Activated CD4-positive, alpha-beta T cell treated with anti-CD3 and anti-CD28 coated beads, Interleukin-2, amount 10 ng/mL, durations not matched to agents 7 days and 5 days (primary cell): ENCODE measurements at places on chromosomes 12 and 14. TPM values are rescaled to one million over a fixed set of nuclear protein-coding genes. Genes with fewer than 3 reads are reported as not detected.
A peak's percentile ranks its signal among the peaks of the same experiment; 100 is the strongest.

- DNase-seq, result no peak
- H3K36me3 ChIP-seq, result no peaks in the 10 kb centered on the region
- H3K4me1 ChIP-seq, result peaks cover 10% of the 10 kb centered on the region
- H3K27ac ChIP-seq, result no peak overlapping the region
Measured at GRCh38 chr12:24565300-24565699, 383.6 kb downstream of the BCAT1 start.

- H3K36me3 ChIP-seq, result no peaks in the 10 kb centered on the region
- no peak for DNase-seq
- no peak within 1 kb of the TSS for H3K27ac ChIP-seq
- peaks cover 4% of the 10 kb centered on the region for H3K4me1 ChIP-seq
- H3K27me3 ChIP-seq, result peaks cover 54% of the 10 kb centered on the region
Measured at GRCh38 chr14:92323011-92323915, at the start of gene SLC24A4. SLC24A4 (plus strand) TSS chr14:92323165; CDS start chr14:92323831, 666 bp downstream.

DNA sequence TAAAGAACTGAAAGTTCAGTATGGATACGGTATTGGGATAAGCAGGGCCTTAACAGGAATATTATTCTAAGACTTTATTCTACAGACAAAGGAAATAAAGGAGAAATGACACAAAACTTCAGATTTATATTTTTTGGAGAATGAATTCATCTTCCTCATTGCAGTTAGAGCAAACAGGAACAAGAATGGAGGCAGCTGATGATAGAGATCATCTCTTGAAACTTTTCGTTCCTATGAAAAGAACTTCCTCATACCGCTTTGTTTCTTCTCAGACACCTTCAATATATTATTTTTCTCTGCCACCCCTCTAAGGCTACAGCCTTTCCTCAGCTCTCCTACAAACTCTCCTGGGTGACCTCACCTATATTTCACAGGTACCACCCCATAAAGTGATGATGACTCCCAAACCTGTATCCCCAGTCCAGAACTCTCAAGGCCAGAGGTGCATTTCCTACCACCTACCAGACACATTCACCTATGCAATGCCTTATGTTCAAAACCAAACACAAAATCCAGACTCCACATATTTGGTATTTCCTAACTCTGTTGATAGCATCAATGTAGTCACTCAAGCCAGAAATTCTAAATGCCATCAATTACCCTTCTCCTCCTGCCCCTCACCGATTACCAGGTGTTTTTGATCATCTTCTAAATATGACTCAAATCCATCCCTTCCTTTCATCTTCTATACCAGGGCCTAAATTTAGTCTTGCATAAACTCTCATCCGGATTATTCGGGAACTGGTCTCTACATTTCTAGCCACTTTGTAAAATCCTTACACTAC, 7.4 kb downstream of the MAP4K5 start:
- peaks cover 16% of the 10 kb centered on the region for H3K36me3 ChIP-seq
- peaks cover 58% of the 10 kb centered on the region for H3K4me1 ChIP-seq
- no peak overlapping the region for H3K27ac ChIP-seq

DNA sequence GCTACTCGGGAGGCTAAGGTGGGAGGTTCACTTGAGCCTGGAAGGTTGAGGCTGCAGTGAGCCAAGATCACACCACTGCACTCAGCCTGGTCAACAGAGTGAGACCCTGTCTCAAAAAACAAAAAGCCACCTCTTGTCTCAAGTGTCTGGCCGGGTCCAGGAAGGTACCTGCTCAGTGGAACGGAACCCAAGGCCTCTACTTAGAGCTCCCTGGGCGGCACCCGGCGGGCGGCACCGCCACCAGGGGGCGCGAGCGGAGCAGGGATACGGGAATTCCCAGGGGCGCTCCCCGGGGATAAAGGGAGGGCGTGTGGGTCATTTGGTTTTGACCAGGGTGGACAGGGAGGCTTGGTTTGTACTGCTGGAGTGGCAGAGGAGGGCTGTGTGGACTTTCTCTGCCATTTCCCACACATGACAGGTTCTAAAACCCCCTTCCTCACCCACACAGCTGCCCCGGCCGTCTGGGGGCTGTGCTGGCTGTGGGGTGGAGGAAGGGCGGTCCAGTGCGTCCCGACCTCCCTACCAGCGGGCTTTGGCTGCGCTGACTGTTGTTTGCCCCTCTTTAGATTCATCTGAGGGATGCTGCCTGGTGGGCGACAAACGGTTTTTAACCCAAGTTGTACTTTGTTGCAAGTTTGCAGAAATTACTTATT, 91.4 kb downstream of the SETD3 start:
- no peak overlapping the region for H3K4me3 ChIP-seq
- peaks cover 10% of the 10 kb centered on the region for H3K4me1 ChIP-seq
- H3K27me3 ChIP-seq, result no peaks in the 10 kb centered on the region
- DNase-seq, result no peak
- no peak overlapping the region for H3K27ac ChIP-seq
- H3K36me3 ChIP-seq, result no peaks in the 10 kb centered on the region

The NID2 gene
- 0.30 TPM for total RNA-seq

GRCh38 chr14:69917287-69917686, 38.1 kb downstream of the SMOC1 start:
- no peak for DNase-seq
- H3K27me3 ChIP-seq, result peaks cover 9% of the 10 kb centered on the region
- H3K4me1 ChIP-seq, result no peaks in the 10 kb centered on the region
- H3K36me3 ChIP-seq, result no peaks in the 10 kb centered on the region
- H3K4me3 ChIP-seq, result no peak overlapping the region

- no peaks in the 10 kb centered on the region for H3K36me3 ChIP-seq
- DNase-seq, result no peak
- no peaks in the 10 kb centered on the region for H3K4me1 ChIP-seq
- no peak overlapping the region for H3K4me3 ChIP-seq
- H3K27me3 ChIP-seq, result no peaks in the 10 kb centered on the region
Measured at GRCh38 chr14:79924551-79924950, 286.8 kb downstream of the DIO2 start.

DNA sequence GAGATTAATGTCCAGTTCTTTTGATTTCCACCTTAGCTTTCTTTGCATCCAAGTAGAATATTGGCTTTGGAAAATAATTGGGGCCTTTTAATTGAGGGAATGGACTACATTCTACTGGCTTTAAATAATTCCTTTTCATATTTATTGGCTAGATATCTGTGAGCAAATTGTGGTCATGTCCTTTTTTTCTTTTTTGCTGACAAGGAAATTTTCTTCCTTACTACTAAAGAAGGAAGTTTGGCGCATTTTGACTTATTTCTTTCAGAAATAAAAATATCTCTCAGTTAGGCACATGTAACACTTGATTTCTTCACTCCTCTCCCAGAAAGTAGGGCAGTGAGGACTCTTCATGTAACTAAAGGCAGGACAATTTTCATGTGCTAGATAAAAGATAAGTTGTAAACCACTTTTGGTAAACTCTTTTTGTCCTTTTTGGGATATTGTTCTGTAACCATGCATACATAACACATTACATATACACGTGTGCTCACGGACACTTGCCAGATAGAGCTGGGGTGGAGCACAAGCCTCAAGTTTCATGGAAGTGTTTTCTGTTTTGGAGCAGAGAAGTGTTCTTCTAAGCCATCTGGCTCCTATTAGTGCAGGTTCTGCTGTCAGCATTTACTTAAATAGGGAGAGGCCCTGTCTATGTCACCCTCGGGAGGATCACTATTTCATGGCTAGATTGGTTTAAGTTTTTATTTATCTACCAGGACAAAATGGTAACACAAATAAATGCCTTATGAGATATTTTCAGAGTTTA, 85.1 kb upstream of the LRIG3 start:
- H3K36me3 ChIP-seq, result no peaks in the 10 kb centered on the region
- no peak overlapping the region for H3K4me3 ChIP-seq
- H3K4me1 ChIP-seq, result no peaks in the 10 kb centered on the region
- no peak overlapping the region for H3K27ac ChIP-seq
- H3K27me3 ChIP-seq, result no peaks in the 10 kb centered on the region

DNA sequence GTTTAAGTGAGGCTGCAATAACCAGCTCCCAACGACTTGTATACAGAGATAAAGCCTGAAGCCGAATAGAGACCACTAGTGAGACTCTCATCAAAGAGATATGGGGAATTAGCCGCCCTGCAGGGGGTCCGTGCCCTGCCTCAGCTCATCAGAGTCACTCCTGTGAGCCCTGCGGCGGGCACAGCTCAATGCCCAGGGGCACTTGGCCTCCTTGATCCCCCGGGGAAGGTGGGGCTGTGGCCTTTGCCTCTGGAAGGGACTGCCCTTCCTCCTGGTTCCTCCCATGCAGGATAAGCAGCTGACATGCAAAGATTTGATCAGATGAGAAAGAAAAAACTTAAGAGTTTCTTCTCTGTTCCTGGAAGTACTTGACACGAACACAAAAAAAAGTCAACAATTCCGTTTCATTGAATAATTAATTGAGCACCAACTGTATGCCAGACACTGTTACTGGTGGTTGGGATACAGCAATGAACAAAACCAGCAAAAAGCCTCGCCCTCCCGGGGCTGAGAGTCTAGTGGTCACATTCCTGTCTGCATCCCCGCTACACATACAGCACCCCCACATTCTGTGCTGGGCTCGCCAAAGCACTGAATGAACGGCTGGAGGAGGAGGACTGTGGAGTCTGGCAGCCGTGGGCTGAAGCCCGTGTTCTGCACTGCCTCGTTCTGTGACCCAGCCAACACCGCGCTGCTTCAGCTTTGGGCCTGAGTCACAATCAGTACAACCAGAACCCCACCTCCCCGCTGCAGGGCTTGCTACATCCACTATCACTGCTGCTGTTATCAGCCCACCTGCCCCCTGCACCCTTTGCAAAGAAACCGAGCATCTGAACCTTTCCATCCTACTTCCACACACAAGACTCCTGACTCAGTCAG, 10.3 kb downstream of the TTC7B start:
- H3K27ac ChIP-seq, result no peak overlapping the region
- no peaks in the 10 kb centered on the region for H3K36me3 ChIP-seq
- no peaks in the 10 kb centered on the region for H3K27me3 ChIP-seq
- H3K4me1 ChIP-seq, result peaks cover 7% of the 10 kb centered on the region
- DNase-seq, result no peak
- H3K4me3 ChIP-seq, result no peak overlapping the region

The FAM186B gene
- total RNA-seq, result 0.15 TPM

The C12orf60 gene
- total RNA-seq, result 1.3 TPM

The RAN gene
- total RNA-seq, result 1,124 TPM

DNA sequence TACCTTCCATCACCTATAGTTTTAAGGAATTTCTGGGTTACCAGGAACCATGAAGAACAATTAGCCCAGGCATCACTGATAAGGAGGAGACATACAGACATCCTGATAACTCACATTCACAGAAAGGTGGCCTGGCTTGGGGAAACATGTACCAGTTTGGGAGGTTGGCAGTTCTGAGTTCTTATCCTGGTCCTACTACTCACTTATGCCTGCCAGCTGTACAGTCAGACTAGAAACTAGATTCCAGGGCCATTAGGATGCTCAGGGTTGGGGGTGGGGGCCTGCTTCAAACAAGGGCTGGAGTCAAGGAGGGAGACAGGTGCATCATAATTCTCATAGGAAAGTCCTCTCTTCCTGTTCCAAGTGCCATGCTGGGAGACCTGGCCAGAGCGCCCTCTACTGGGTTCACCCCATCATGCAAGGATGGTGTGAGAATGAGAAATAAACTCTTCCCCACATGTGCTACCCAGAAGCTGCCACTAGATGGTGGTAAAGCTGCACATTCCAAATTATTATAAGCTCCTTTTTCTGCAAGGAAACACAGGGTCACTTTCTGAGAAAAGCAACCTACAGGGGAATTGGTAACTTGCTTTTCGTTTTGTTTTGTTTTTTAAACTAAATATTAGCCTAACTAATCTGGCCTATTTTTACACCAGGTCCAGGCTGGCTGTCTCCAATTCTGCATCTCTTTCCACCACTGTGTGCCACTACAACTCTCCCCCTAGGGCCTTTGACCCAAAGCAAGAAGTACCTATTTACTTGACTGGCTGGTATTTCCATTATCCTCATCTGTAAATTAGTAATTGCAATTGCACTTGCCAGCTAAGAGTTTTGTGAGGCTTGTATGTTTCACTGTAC, 14.5 kb downstream of the OAS2 start:
- H3K4me3 ChIP-seq, result no peak overlapping the region
- peaks cover 44% of the 10 kb centered on the region for H3K4me1 ChIP-seq
- peaks cover 94% of the 10 kb centered on the region for H3K36me3 ChIP-seq
- peak; percentile 69 for DNase-seq
- no peaks in the 10 kb centered on the region for H3K27me3 ChIP-seq
- H3K27ac ChIP-seq, result no peak overlapping the region

The MIP gene
- total RNA-seq, result not detected

The NTF3 gene
- total RNA-seq, result not detected

DNA sequence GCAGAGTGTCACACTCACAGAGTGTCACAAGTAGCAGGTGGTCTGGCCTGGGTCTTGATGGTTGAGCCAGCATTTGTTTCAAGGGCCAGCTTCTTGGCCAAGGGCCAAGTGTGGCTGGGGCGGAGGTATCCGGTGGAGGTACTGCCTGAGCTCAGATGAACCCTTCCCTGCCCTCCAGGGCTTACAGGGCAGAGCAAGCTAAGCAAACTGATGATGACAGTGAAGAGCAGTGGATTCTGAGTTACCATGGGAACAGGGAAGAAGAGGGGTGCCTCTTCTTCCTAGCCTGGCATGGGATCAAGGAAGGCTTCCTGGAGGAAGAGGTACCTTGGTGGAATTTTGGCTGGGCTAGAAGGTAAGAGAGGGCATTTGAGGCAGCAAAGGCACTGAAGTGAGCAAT, 35.7 kb downstream of the MVK start:
- H3K27ac ChIP-seq, result no peak overlapping the region
- peaks cover 20% of the 10 kb centered on the region for H3K27me3 ChIP-seq
- no peak for DNase-seq
- no peak overlapping the region for H3K4me3 ChIP-seq
- H3K4me1 ChIP-seq, result no peaks in the 10 kb centered on the region
- H3K36me3 ChIP-seq, result no peaks in the 10 kb centered on the region

- DNase-seq, result no peak
- peaks cover 21% of the 10 kb centered on the region for H3K4me1 ChIP-seq
- no peak overlapping the region for H3K27ac ChIP-seq
- peaks cover 9% of the 10 kb centered on the region for H3K36me3 ChIP-seq
Measured at GRCh38 chr12:68954811-68955210, 21.8 kb upstream of the CPM start.

The ZNF385A gene
- 1.3 TPM for total RNA-seq

DNA sequence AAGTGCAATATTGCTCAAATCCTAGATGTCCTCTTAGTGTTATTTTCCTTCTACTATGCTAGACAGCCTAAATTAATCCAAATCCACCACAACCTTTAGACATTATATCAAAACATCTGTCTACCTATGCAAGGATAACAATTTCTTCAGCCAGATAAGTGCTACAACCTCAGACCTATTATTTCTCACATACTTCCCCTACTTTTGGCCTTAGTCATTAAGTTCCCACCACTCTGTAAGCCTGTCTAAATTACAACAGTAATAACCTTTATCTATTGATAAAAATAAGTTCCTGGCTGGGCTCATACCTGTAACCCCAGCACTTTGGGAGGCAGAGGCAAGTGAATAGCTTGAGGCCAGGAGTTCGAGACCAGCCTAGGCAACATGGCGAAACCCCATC, 74.0 kb downstream of the KIF21A start:
- H3K4me1 ChIP-seq, result peaks cover 12% of the 10 kb centered on the region
- H3K27me3 ChIP-seq, result no peaks in the 10 kb centered on the region
- peaks cover 15% of the 10 kb centered on the region for H3K36me3 ChIP-seq
- H3K27ac ChIP-seq, result no peak overlapping the region

DNA sequence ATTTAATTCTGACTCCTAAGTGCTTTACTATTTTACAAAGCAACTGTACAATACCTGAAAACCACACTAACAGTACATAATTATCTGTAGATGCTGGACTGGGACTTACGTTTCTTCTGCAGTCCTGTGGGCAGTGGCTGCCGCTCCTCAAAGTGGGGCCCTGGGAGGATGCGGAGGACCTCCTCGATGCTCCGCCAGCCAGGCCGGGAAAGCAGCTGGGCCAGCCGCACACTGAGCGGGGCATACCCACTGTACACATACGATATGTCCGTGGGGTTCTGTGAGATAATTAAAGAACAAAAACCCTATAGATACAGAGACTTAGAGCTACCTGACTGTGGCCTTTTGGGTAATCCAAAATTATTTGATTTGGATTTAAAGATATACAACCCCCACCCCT, 6.8 kb upstream of the DIABLO start:
- H3K27ac ChIP-seq, result no peak overlapping the region
- DNase-seq, result no peak
- H3K27me3 ChIP-seq, result no peaks in the 10 kb centered on the region
- no peak overlapping the region for H3K4me3 ChIP-seq
